Activated gamma-delta T cell (primary cell): ENCODE measurements at places on chromosomes 16 and 17.
A peak's percentile ranks its signal among the peaks of the same experiment; 100 is the strongest.

- no peak for DNase-seq
Observed at GRCh38 chr17:33598797-33599196, 305.7 kb upstream of the ASIC2 start.

DNA sequence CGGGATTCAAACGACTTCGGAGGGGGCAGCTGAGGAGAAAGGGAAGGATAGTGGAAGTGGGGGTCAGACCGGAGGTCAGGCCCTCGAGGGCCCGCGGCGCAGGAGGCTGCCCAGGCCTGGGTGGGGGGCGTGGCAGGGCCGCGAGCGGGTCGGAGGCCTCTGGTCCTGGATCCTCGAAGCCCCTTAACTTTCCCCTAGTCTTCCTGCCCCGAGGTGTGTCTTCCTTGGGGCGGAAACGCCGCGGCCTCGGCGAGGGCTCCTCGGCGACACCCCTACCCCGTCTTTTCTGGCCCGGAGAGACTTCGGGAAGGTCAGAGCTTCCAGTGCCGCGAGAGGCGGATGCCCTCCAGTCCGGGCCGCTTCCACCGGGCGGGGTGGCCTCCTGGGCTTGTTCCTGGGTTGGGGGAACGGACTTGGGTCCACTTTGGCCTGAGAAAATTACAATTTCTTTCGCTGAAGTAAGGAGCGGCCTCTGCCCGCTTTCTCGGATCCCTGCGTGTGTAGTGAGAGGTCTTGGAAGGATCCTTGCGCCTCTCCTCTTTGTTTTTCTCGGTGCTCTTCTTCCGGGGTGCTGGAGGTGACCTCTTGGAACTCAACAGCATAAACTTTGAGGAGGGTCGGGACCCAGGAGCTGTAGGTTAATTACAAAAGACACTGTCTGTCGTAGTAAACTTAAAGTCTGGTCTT is 491 bp downstream of the IST1 start:
- DNase-seq = peak; percentile 38

DNA sequence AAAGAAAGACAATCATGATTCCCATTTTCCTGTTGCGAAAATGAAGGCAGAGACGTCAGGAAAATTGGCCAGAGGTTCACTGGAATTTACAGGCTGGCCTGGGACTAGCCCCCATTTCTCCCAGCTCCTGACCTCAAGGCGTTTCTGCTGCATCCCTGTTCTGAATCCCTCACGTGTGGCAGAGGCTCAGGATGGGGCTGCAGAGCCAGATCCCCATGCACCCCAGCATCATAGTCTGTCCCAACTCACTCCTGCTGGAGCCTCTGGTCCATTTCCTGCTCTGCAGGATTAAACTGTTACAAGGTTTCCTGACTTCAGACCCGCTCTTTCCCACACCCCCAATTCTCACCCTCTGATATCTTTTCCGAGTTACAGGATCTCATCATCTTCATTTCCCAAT is 2.9 kb downstream of the GPRC5B start:
- DNase-seq = no peak

- no peak for DNase-seq
Observed at GRCh38 chr17:78344666-78345065, 15.2 kb downstream of the SOCS3 start.

- no peak for DNase-seq
Observed at GRCh38 chr16:70788668-70789594, 12.0 kb downstream of the VAC14 start.

- DNase-seq = no peak
Observed at GRCh38 chr16:72094266-72094610, 591 bp downstream of the DHX38 start.

DNA sequence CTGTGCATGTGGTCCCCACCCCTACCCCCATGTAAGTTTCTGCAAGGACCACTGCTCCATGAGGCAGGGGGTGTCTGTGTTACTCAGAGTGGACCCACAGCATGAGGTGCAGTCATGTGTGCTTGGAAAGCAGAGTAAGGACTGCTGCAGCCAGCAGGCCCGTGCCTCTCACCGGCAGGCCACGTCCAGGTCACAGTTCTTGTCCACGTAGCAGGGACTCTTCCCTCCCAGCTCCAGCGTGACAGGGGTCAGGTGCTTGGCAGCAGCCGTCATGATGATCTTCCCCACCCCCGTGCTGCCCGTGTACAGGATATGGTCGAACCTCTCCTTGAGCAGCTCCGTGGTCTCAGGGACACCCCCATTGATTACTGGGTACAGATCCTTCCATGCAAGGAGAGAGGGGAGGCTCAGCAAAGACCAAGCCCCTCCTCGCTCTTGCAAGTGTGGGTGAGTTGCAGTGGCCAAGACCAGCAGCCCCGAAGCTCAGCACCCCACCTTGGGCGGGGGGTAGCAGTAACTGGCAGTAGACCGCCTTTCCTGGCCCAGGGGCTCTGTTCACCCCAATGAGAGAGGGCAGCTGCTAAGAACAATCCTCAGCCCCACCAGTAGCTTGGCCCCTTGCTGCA is 6.2 kb downstream of the ALDH3A1 start:
- DNase-seq = no peak

GRCh38 chr17:70313086-70313852 is 143.9 kb downstream of the KCNJ2 start:
- no peak for DNase-seq

GRCh38 chr16:78684655-78685375 is 585.4 kb downstream of the WWOX start:
- no peak for DNase-seq

GRCh38 chr17:28045304-28045703 is 2.8 kb downstream of the NLK start:
- DNase-seq = no peak

DNA sequence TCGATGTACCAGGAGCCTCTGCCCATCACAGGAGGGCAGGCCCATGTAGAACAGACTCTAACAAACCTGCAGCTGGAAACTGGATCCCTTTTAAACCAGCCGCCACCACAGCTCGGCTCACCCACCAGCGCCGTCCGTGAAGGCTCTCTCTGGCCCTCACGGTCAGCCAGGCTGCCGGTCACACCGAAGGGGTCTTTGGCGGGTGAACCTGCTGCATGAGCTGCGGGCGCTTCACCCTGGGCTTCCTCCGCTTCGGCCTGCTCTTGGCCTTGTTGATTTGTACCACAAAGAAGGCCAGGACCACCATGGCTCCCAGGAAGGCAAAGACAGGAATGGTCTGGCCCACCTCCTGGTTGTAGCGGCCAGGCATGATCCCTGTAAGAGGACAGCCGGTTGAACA is 11.7 kb upstream of the SLC38A8 start:
- DNase-seq = no peak

DNA sequence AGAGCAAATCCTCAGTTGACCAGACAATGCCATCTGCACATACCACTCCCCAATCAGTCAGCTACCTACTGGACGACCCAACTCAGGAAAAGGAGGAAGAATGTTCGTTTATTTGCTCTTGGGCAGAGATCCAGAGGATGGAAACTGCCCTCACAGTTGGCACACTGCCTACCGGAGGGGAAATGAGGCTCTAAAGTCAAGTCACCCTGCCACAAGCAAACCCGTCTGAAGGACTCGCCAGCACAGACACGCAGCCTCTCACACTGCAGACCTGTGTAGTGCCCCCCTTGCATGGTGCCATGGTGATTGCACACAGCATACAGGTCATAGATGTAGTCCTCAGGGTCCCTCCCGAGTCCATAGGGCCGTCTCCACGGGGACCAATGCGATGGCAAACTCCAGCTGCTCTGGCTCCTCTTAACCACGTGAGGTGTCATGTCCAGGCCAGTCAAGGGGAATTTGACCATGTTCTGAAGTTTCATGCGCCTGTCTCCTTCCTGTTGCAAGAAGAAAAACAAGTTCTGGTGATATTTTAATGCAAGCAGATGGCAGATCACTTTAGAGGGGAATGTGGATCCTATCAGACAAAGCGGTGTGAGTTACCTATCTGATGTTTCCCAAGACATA is 69.5 kb downstream of the USP31 start:
- DNase-seq = no peak

DNA sequence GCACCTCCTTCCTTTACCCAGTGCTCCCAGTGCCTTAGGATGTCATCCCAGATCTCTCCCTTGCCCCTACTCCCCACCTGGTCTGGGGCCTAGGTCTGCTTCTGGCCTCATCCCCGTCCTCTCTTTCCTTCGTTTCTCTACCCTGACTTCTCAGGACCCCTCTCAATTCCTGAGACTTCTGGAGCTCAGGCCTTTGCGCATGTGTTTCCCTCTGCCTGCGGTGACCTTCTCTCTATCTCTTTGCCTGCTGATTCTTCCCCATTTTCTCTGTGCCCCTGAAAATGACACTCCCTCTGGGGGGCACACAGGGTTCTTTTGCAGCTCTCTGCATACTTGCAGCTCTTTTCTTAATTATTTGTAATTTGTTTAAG is 13.5 kb downstream of the ADORA2B start:
- no peak for DNase-seq

GRCh38 chr16:28528463-28528867 is 10.3 kb downstream of the NUPR1 start:
- no peak for DNase-seq

- DNase-seq = no peak
Observed at GRCh38 chr16:30551781-30552180, 6.4 kb downstream of the ZNF764 start.

DNA sequence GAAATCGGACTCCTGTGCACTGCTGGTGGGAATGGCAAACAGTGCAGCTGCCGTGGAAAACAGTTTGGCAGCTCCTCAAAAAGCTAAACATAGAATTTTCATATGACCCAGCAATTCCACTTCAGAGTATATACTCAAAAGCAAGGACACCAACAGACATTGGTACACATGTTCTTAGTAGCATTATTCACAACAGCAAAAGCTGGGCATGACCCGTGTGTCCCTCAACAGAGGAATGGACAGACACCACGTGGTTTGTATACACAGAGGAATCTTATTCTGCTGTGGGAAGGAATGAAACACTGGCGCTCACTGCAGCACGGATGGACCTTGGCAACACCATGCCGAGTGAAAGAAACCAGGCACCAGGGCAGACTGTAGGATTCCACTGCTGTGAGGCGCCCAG is 16.0 kb downstream of the NPTX1 start:
- no peak for DNase-seq

GRCh38 chr17:44850025-44850424 is 2.3 kb downstream of the HIGD1B start:
- no peak for DNase-seq

DNA sequence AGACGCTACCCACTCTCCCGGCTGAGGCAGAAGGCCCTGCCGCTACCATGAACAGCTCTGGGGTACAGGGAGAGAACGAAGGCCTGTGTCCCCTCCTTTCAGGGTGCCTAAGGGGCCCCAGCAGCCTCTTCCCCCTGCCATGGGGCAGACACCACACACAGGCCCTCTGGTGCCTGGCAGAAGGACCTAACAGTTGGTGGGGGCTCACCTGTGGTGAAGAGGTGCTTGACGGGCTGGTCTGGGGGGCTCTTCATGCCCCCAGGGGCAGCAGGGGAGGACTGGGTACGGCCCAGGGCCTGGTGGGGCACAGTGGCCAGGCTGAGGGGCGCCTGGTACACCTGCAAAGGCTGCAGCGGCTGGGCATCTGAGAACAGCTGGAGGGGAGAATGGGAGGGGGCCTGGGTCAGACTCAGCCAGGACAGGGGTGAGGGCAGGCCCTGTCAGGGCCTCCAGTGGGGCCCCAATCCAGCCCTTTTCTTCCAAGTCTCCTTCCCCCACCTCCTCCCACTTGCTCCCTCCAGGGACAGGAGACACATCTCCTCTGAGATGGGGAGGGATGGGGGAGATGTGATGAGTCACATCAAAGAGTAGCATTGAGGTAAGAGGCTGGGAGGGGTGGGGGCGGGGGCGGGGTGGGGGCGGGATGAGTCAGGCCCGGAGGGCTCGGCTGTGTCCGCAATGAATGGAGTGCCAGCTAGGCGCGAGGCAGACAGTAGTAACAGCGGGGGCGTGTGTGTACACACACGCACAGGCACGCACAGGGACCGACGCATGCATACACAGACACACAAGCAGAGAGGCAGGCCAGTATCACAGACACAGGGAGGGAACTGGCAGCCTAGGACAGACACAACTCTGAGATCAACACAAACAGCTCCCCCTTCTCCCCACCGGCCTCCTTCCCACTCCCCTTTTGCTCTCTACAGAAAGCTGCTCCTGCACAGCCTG is 16.1 kb downstream of the G6PC3 start:
- DNase-seq = no peak

- no peak for DNase-seq
Observed at GRCh38 chr17:78716814-78717393, 65.2 kb downstream of the CYTH1 start.

DNA sequence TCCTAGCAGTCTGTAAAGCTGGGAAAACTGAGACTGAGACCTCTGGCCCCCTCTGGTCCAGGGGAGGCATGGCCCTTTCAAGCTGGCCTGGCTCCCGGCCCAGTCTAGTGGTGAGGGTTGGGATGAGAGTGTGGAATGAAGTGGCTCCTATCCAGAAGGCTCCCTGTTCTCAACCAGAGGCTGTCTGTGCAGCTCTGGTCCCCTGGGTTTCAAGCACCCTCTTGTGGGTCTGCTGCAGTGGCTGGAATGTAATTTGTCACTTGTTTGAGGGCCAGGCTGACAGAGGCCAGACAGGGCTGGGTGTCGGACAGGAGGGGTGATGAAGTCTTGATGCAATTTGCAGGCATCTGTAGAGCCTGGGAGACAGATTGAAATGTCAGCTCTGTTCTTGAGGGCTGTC is 22.1 kb upstream of the PHF12 start:
- no peak for DNase-seq

GRCh38 chr16:65312795-65313194 is 190.9 kb upstream of the CDH11 start:
- no peak for DNase-seq

- no peak for DNase-seq
Observed at GRCh38 chr17:41516830-41517283, 1.8 kb downstream of the KRT15 start.

GRCh38 chr17:77235370-77235941 is 94.7 kb downstream of the SEC14L1 start:
- no peak for DNase-seq

GRCh38 chr16:66843191-66843590 is 1.0 kb upstream of the CA7 start:
- DNase-seq = no peak

DNA sequence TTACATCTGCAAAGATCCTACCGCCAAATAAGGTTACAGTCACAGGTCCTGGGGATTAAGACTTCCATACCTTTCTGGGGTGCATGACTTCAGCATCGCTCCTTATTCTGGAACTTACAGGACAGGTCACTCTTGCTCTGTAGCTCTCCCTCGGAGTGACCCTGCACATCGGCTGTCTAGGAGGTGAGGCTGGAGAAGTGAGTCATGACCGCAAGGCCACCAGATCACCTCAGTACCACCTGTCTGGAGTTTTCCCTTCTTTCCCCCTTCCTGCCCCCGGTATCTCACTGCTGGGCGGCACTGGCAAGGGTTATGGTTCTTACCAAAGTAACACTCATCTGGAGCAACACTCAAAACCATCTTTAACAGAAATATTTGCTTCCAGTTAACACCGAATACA is 374.8 kb downstream of the SLC39A11 start:
- no peak for DNase-seq
